ENCODE measurements at places on chromosomes 5 and 9.

- DNase-seq: no peak
Measured at GRCh38 chr9:108681851-108682590, 173.8 kb downstream of the ACTL7B start.

- no peak for DNase-seq
Measured at GRCh38 chr5:109196087-109196822, 213.5 kb downstream of the PJA2 start.

DNA sequence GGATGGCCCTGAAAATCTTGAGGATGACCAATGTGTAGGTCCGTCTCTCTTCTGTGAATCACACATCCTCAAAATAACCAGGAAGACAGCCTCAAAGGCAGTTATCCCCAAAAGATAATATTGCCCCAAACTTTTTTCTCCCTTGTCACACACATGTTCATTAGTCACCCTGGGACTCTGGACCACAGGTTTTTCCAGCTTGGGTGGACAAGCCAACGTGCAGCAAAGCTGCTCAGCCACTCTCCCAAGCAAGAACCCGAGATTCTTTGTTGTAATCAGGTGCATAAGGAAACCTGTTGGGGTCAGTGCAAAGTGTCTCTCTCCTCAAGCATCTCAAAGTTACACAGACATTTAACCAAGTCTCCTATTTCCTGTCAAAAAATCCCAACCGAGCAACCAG, 196.6 kb downstream of the GNA14 start:
- DNase-seq: no peak

DNA sequence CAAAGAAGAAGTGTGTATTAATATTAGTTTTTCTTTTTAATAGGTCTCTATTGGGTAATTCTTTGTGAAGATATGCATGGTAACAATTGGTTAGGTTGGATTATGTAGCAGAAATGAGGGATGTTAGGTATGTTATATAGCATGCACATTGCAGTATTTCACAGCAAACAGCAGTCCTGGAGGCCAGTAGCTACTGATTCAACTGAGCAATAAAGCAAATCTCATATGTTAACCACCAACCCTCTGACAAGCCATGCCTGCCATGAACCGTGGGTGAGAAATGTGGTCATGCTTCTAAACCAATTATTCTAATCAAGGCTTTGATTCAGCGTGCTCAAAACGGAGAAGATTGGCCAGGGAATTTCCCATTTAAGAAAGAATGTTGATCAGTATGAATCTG, 313.0 kb upstream of the CDH6 start:
- no peak for DNase-seq

DNA sequence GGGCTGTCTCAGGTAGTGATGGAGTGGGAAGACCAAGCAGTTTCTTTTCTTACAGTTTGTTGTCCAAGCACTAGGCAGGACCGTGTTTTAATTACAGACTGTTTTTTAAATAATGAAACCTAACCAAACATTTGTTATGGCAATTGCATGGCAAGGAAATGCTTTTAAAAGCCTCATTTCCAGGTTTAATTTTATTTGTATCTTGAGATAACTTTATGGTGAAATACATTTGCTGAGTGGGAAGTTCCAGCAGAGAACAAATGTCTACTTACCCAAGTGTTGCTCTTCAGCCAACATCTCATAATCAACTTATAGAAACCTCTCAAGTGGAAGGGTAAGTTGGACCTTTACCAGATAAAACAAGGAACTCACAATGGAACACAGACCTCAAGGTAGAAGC, 11.8 kb upstream of the LHFPL2 start:
- no peak for DNase-seq

DNA sequence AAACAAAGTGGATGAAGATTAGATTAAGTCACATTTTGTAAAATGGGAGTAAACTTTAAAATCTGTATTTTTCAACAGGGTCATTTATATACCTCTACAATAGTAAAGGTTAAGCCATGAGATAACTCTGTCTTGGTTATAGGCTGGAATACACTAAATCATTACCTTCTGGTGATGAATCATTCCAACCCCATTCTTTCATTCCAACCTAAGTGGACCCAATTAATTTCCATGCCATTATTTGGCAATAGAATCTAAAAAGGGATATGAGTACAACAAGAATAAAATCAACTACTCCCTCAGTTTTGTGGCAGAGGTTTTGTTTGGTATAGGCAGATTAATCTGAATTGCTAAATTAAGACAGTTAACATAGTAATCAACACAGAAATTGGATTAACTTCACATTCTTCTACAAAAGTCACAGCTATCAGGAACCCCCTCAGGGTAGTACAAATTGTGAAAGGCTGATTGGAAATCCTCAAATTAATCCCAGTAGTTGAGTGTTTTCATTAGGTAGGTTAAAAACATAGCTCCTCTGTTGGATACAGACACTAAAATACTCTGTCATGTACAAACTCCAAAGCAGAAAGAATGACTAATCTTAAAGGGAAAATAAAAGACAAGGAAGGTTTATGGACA, 54.2 kb downstream of the ELAVL2 start:
- DNase-seq: no peak

DNA sequence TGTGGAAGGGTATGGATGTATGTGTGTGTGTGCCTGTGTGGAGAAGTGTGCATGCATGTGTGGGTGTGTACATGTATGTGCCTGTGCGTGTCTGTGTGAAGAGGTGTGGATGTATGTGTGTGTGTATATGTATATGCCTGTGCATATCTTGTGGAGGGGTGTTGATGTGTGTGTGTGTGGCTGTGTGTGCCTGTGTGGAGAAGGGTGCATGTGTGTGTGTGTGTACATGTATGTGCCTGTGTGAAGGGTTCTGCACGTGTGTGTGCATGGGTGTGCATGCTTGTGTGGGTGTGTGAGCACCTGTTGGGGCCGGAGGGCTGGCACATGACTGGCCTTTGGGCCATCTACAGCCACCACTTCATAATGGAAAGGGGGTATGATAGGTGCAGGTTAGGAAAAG, 291.4 kb downstream of the IRX2 start:
- no peak for DNase-seq

- no peak for DNase-seq
Measured at GRCh38 chr5:16457451-16457850, 8.1 kb downstream of the ZNF622 start.

DNA sequence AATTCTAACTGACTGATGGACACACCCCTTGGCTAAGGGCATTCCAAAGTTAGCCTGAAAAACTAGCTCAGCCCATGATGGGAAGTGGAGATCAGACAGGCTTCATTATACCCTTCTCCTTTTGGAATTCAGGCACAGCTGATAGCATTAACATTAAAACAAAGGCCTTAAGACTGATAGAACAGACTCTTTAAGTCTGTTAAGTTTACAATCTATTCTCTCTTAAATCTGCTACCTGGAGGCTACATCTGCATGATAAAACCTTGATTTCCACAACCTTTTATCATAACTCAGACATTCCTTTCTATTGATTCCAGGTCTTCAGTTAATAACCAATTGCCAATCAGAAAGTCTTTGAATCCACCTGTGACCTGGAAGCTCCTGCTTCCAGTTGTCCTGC, 281.4 kb downstream of the TUSC1 start:
- DNase-seq: no peak

DNA sequence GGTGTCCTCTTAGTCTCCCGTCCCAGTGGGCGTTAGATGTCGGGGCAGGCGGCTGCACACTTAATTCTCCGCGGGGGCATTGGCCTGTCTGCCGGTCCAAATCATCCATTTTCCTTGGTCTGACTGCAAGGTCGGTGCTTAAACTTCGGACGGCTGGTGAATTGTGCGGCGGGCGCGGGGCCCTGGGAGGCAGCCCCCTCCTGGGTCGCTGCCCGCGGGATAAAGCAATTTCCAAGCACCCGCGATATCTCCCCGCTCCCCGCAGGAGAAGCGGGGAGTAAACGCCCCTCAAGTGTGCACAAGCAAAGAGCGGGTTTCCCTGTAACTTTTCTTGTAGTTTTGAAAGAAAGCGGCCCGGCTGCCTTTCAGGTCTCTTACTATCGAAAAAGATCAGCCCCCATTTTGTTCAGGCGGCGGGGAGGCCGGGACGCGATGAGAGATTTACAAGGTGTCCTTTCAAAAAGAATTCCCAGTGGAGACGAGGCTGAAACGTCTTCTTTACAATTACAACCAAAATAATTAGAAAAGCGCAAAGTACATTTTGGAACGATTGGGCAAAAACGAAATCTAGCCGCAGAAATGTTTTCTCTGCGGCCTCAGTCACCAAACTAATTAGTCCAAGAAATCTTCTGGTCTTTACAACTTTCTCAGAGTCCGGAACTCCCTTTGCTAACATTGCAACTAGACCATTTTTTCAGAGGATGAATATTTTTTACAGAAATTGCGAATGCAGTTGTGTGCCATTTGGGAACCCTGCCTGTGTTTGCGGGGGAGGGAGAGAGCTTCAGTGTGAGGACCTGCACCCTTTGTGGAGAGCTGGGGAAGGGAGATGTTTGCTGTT, 1.8 kb downstream of the IRX1 start:
- no peak for DNase-seq

- DNase-seq: no peak
Measured at GRCh38 chr9:37066139-37066725, 32.2 kb upstream of the PAX5 start.

GRCh38 chr5:72417333-72418062, 89.7 kb downstream of the ZNF366 start:
- no peak for DNase-seq

GRCh38 chr5:131441184-131441583, 177.3 kb downstream of the CDC42SE2 start:
- DNase-seq: no peak
